ENCODE measurements at places on chromosomes 13 and 19. TPM values are rescaled to one million over a fixed set of nuclear protein-coding genes. Genes with fewer than 3 reads are reported as not detected.
A peak's percentile ranks its signal among the peaks of the same experiment; 100 is the strongest.

GRCh38 chr13:40024967-40025714 lies 369.7 kb downstream of the COG6 start:
- no peak overlapping the region for H3K27ac ChIP-seq
- H3K4me3 ChIP-seq = no peak overlapping the region
- H3K27me3 ChIP-seq = no peaks in the 10 kb centered on the region
- H3K4me1 ChIP-seq = peaks cover 9% of the 10 kb centered on the region
- no peaks in the 10 kb centered on the region for H3K36me3 ChIP-seq

DNA sequence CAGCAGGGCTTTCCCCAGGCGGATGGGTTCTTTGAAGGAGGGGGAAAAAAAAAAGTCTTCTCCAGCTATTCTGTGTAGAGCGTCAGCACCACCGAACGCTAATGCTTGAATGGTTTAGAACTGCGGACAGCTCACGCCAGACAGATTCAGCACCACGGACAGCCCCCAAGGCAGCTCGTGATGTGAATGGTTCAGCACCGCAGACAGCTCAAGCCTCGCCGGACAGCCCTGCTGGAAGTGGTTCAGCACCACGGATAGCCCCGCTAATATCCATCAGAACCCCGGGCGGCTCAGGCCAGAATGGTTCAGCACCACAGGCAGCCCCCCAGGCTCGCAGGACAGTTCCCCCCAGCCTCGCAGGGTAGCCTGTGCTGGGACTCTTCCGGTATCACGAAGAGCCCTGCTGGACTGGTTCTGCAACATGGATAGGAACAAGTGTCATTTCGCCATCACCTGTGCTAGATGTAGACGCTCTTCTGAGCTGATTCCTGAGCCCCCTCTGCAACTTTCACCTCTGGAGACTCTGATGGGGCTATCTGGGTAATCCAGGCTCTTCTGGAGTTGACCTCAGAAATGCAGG lies 4.9 kb upstream of the SMIM17 start:
- no peaks in the 10 kb centered on the region for H3K36me3 ChIP-seq
- peak; percentile 51 for DNase-seq
- no peak overlapping the region for H3K4me3 ChIP-seq
- no peaks in the 10 kb centered on the region for H3K27me3 ChIP-seq

DNA sequence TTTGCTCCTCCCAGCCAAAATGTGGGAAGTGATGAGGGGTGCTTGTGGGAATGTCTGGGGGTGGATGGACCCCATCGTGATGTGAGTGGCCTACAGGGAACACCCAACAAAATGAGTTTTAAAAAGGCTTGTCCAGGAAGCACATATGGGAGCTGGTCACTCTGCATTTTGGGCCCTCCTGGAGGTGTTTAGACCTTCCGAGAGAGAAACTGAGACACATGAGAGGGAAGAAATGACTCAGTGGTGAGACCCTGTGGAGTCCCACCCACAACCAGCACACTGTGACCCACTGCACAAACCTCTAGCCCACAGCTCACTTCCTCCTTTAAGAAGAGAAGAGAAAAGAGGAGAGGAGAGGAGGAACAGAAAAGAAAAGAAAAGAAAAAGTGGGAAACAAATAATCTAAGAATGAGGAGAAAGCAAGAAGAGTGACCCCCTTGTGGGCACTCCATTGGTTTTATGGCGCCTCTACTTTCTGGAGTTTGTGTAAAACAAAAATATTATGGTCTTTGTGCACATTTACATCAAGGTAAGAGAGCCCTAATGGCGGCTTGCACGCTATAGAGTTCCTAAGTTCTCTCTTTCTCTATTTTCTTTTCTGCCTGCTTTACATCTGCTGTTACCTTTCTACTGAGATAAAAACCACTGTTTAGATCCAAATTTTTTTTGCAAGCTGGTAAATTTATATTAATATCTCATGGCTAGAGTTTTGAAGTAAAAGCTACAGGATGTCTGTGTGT lies 13.3 kb upstream of the LILRB1 start:
- H3K27ac ChIP-seq = no peak overlapping the region
- no peaks in the 10 kb centered on the region for H3K27me3 ChIP-seq
- no peak overlapping the region for H3K4me3 ChIP-seq
- no peaks in the 10 kb centered on the region for H3K36me3 ChIP-seq
- no peak for DNase-seq

GRCh38 chr19:12840091-12841079 lies 2.1 kb downstream of the MAST1 start:
- peaks cover 24% of the 10 kb centered on the region for H3K4me1 ChIP-seq
- H3K4me3 ChIP-seq = no peak overlapping the region
- H3K36me3 ChIP-seq = no peaks in the 10 kb centered on the region

DNA sequence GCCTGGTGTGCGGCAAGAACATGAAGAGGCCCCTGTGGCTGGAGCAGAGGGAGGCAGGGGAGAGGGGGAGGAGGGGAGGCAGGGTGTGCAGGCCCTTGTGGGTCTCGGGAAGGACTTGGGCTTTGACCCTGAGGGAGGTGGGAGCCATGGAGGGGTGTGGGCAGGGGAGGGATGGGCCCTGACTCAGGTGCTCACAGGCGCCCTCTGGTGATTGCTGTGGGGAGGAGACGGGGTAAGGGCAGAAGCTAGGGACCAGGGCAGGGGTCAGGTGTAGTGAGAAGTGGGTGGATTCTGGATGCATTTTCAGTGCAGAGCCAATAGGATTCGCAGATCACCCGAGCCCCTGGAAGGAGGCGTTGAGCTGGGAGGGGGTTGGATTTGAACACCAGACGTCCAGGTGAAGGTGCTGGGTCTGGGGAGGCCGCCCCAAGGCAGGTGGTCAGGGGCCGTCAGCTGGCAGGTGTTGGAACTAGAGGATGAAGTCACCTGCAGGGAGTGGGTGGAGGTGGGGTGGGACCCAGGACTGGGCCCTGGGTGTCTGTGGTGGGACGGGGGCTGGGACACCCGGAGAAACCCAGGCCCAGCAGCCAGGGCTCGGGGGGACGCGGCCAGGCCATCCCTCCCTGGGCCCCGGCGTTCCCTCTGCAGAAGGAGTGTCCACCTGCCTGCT lies 185.4 kb downstream of the KDM4B start:
- no peak overlapping the region for H3K27ac ChIP-seq
- H3K36me3 ChIP-seq = no peaks in the 10 kb centered on the region
- H3K4me1 ChIP-seq = no peaks in the 10 kb centered on the region
- no peak for DNase-seq

GRCh38 chr19:35704218-35704617 lies at the start of gene ZBTB32:
ZBTB32 (plus strand) TSS chr19:35704558; CDS start chr19:35714627, 10,069 bp downstream.
- H3K4me1 ChIP-seq = peaks cover 6% of the 10 kb centered on the region
- H3K4me3 ChIP-seq = no peak within 1 kb of the TSS
- no peak within 1 kb of the TSS for H3K27ac ChIP-seq
- H3K27me3 ChIP-seq = no peaks in the 10 kb centered on the region
- no peaks in the 10 kb centered on the region for H3K36me3 ChIP-seq

- no peak for DNase-seq
- no peaks in the 10 kb centered on the region for H3K36me3 ChIP-seq
- no peaks in the 10 kb centered on the region for H3K27me3 ChIP-seq
- no peak overlapping the region for H3K27ac ChIP-seq
- H3K4me1 ChIP-seq = no peaks in the 10 kb centered on the region
Observed at GRCh38 chr13:107211073-107211472, 643.1 kb upstream of the ARGLU1 start.

DNA sequence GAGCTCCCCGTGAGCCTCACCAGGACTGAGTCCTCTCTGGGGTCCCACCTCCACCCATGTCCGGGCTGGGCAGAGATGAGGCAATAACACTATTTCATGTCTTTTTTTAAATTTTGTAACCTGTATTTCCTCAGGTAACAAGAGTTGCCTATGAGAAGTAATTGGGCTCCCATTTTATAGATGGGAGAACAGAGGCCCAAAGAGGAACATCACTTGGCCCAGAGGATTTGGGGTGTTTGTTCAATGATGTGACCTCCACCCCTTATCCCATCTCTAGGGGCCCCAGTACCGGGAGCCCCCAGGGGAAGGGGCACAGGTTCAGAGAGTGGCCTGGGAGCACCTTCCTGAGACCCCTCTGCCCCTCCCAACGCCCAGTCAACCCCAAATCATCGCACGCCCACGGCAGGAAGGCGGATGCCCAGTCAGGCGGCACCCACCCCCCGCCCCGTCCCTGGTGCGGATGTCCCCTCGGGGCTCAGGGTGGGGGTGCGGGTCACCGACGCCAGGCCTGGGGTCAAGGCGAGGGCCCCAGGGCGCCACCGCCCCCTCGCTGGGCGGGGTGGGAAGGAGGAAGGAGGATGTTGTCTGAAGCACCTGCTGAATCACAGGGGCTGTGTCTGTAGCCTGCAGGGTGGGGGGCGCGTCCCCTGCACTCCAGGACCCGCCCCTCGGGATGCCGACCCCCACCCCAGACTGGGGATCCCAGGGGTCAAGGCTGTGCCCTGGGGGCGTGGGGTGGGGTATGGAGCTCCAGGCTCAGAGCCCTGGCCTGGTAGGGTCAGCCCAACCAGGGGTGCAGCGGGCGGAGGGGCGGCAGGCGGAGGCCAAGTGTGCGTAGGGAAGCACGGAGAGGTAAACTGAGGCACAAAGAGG lies 9.0 kb upstream of the CIRBP start:
- H3K4me1 ChIP-seq = peaks cover 73% of the 10 kb centered on the region
- no peaks in the 10 kb centered on the region for H3K27me3 ChIP-seq
- H3K27ac ChIP-seq = peak overlapping the region; percentile 98
- DNase-seq = peak; percentile 70

DNA sequence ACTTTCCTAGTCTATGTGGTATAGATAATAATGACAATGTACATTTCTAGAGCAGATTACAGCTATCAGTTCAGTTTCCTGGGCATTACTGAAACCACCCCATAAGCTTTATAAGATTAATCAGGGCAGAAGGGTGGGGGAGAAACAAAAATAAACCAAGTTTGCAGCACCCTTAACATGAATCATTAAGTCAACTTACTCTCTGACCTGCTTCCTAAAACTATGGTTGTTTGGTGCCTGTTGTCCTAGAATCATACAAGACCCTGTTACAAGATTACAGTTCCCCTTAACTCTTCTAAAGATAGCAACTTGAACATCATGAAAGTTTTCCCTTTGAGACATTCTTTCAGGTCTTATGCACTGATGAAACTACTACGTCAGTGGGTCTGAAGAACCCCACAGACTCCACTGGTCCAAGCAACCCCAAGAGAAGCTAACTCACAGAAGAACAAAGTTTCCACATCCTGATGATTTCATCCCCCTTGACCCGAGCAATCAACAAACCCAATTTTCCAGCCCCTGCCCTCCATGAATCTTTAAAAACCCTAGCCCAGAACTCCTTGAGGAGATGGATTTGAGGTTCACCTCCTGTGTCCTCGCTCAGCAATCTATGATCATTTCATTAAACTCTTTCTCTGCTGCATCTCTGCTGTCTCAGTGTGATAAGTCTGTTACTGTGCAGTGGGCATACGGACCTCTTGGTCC lies 336.5 kb downstream of the FOXO1 start:
- H3K4me3 ChIP-seq = no peak overlapping the region
- H3K27ac ChIP-seq = no peak overlapping the region
- H3K27me3 ChIP-seq = no peaks in the 10 kb centered on the region
- H3K36me3 ChIP-seq = no peaks in the 10 kb centered on the region
- no peak for DNase-seq
- H3K4me1 ChIP-seq = peaks cover 18% of the 10 kb centered on the region

DNA sequence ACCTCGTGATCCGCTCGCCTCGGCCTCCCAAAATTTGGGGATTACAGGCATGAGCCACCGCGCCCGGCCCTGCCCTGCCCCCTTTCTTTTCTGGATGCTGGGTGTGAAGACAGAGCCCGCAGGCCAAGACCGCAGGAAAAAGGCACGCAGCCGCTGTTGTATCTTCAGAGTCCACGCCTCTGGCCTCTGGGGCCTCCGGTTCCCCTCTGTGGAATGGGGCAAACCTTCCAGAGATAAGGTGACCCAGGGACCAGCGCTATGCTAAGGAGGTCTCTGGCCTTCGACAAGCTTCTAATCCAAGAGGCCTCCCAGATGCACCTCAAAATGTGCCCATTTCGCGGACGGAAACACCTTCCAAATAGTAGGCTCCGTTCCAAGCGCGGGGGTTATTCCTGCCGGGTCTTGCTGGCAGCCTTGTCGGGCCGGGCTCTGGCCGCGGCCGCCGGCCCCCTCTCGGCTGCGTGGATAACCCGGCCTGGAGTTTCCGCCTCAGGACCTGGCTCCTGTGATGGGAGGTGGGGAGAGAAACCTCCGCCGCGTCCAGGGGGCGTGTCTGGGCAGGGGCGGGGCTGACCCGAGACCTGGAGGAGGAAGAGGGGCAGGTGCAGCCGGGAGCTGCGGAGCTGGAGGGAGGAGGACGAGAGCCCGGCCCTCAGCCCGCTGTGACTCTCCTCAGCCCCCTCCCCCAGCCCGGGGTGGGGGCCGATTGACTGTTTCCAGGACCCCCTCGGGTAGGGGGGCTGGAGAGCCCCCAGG lies 13.1 kb downstream of the TJP3 start:
- H3K4me1 ChIP-seq = peaks cover 16% of the 10 kb centered on the region
- peak; percentile 89 for DNase-seq
- H3K36me3 ChIP-seq = no peaks in the 10 kb centered on the region
- peaks cover 5% of the 10 kb centered on the region for H3K27me3 ChIP-seq
- peak overlapping the region; percentile 42 for H3K4me3 ChIP-seq
- H3K27ac ChIP-seq = no peak overlapping the region

GRCh38 chr19:12722566-12723380 lies 959 bp downstream of the TNPO2 start:
- peak overlapping the region; percentile 60 for H3K27ac ChIP-seq
- H3K4me3 ChIP-seq = peak overlapping the region; percentile 98
- DNase-seq = peak; percentile 92
- H3K36me3 ChIP-seq = peaks cover 7% of the 10 kb centered on the region
- peaks cover 17% of the 10 kb centered on the region for H3K4me1 ChIP-seq
- H3K27me3 ChIP-seq = no peaks in the 10 kb centered on the region

DNA sequence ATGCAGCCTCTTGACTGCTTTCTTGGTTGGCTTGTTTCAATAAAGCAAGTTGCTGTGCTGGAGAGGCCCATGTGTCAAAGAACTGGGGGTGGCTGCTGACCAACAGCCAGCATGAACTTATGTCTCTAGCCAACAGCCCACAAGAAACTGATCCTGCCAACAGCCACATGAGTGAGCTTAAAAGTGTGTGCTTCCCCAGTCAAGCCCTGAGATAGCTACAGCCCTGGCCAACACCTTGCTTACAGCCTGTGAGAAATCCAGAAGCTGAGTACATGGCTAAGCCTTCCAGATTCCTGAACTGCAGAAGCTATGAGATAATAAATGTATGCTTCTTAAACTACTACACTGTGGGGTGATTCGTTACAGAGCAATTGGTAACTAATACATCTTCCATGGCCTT lies 38.9 kb upstream of the IPO5 start:
- H3K36me3 ChIP-seq = no peaks in the 10 kb centered on the region
- no peak overlapping the region for H3K27ac ChIP-seq
- H3K27me3 ChIP-seq = no peaks in the 10 kb centered on the region

DNA sequence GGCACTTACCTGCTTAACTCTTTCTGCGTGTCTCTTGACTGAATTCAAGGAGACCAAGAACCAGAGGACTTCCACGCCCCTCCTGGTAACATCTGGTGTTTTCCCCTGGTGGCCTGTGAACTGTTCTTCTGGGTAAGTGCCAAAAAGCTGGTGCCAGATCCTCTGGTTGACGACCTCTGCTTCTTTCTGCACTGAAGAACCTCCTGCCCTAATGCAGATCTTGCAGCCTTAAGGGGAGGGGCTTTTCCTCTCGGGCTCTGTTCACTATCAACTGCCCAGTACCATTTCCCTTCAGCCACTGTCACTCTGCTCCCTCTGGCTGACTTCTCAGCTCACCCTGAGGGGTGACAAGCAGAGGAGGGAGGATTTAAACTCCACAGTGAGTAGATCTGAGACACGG lies 6.1 kb upstream of the ERVV-1 start:
- H3K27me3 ChIP-seq = peaks cover 4% of the 10 kb centered on the region
- no peaks in the 10 kb centered on the region for H3K4me1 ChIP-seq
- no peak overlapping the region for H3K27ac ChIP-seq
- H3K36me3 ChIP-seq = no peaks in the 10 kb centered on the region

The MKNK2 gene
- 50.8 TPM for polyA plus RNA-seq

The CGB7 gene
- not detected for polyA plus RNA-seq

The SIGLEC10 gene
- polyA plus RNA-seq = 1.1 TPM

The NLRP11 gene
- polyA plus RNA-seq = not detected

The NKPD1 gene
- polyA plus RNA-seq = 0.20 TPM

The ATP7B gene
- 0.18 TPM for polyA plus RNA-seq

The ZNF575 gene
- polyA plus RNA-seq = 2.6 TPM

All from CD8-positive, alpha-beta memory T cell (primary cell).